T1000 (cell line): ENCODE measurements at places on chromosomes 4 and X.

DNA sequence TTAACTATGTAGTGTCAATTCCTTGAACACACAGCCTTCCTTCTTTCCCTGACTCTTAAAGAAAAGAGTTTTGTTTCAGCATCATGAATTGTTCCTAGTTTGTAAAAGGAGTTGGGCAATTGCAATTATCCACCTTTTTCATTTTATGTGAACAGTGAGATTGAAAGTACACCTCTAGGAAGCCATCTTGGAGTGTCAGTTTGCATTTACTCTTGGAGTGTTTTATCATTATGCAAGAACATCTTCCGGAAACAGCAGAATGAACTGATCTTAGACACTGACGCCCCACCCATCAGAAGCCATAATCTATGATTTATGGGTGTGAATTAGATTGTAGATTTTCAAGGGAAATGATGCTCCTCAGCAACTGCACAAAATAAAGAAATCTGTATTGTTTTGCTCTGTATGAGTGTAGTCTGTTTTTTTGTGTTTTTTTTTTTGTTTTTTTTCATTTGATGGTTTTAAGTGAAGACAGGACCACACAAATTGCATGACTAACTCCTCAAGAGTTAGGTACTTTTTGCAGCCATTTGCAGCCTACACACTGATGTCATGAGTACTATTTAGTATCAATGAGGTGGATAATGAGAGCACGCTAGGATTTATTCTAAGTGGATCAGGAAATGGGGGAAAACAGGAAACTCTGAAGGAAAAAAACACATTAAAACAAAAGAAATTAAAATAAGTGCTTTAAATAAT lies 19.5 kb upstream of the FGF2 start:
- no peak for DNase-seq

DNA sequence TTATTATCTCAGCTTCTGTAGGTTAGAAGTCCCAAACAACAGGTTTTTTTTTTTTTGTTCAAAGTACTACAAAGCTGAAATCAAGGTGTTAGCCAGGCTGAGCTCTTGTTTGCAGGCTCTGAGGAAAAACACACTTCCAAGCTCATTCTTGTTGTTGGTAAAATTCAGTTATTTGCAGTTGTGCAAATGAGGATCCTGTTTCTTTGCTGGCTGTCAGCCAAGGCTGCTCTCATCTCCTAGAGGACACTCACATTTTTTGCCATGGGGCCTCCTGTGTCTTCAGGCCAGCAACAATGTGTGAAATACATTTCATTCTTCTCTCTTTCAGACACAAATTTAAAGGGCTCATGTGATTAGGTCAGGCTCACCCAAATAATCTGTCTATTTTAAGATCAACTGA lies 60.3 kb upstream of the HSD17B10 start:
- DNase-seq, result no peak

GRCh38 chrX:40931921-40932320 lies 153.3 kb upstream of the USP9X start:
- no peak for DNase-seq

DNA sequence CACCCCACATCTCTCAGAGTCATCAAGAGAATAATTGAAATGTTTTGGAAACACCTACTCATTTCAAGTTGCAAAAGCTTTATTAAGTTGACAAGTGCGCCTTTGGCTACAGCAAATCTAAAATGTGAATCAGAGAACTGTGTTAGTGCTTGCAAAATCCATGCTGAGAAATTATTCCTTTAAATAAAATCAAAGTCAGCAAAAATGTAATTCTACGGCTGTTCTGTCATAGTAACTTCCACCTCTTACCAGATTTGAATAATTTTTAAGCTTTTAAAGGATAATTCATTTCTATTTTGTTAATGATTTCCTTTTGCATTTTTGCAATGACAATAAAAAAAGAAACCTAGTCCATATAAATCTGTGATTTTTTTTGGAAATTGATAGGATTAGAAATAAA lies 1779.1 kb downstream of the STIM2 start:
- DNase-seq, result no peak

GRCh38 chr4:43242606-43243005 lies 350.1 kb downstream of the GRXCR1 start:
- DNase-seq, result no peak

- DNase-seq, result no peak
Observed at GRCh38 chr4:17063888-17064287, 165.4 kb upstream of the LDB2 start.

GRCh38 chr4:186272699-186273391 lies 6.9 kb downstream of the F11 start:
- DNase-seq, result no peak

GRCh38 chrX:69140837-69141236 lies 24.4 kb downstream of the PJA1 start:
- no peak for DNase-seq

DNA sequence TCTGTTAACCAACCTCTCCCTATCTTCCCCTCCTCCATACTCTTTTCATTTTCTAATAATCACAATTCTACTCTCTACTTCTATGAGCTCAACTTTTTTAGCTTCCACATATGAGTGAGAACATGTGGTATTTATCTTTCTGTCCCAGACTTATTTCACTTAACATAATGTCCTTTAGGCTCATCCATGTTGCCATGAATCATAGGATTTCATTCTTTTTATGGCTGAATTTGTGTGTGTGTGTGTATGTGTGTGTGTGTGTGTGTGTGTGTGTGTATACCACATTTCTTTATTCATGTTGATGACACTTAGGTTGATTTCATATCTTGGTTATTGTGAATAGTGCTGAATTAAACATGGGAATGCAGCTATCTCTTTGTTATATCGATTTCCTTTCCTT lies 37.4 kb downstream of the RUFY3 start:
- no peak for DNase-seq

DNA sequence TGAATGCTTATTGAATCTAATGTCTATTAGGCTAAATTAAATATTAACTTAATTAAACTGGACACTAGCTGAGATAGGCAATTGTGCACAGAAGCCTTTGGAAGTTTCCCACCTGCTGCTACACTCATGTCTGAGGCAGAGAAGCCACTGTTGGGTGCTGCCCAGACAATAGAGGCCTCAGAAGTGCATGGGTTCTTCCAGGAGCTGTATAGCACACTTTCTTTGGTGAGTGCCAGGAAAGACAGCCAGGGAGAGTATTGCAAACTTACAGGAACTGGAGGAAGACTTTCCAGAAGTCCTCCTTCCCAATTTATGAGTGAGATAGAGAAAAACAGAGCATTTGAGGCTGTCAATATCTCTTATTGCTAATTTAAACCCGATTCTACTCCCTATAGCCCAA lies 89.9 kb downstream of the GPAT3 start:
- no peak for DNase-seq

DNA sequence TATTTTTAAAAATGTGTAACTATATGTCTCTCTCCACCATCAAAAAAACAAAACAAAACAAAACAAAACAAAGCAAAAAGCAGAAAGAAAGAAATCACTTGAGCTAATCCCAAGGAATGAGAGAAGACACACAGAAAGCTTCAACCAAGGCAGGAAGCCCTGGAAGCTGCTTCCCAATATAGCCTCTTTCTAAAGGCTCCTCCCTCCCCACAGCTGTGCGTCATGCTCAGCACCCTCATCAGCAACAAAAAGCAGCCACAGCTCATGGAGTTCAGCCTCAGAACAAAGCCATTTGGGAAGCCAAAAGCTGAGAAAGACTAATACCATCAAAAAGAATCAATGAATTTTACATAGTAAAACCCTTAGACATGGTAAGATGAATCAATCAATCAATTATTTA lies 501.6 kb upstream of the SMIM31 start:
- no peak for DNase-seq

DNA sequence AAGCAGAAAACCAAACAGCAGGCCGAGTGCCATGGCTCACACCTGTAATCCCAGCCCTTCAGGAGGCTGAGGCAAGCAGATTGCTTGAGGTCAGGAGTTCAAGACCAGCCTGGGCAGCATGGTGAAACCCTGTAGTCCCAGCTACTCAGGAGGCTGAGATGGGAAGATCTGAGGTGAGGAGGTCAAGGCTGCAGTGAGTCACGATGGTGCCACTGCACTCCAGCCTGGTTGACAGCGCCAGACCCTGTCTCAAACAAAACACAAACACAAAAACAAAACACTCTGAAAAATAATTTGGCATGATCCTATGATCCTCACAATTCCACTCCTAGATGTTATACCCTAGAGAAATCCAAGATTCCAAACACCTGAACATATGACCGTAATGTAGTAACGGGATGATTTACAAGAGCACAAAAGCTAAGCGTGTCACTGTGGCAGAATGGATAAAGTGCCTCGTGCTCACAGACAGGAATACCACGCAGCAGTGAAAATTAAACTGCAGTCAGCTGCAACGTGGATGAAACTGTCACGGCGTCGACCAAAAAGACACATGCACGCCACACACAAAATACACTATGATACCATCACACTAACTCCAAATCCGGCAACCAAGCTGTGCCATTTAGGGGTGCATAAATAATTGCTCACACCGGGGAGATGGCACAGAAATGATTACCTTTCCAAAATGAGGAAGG lies 1.7 kb downstream of the NELFA start:
- no peak for DNase-seq

DNA sequence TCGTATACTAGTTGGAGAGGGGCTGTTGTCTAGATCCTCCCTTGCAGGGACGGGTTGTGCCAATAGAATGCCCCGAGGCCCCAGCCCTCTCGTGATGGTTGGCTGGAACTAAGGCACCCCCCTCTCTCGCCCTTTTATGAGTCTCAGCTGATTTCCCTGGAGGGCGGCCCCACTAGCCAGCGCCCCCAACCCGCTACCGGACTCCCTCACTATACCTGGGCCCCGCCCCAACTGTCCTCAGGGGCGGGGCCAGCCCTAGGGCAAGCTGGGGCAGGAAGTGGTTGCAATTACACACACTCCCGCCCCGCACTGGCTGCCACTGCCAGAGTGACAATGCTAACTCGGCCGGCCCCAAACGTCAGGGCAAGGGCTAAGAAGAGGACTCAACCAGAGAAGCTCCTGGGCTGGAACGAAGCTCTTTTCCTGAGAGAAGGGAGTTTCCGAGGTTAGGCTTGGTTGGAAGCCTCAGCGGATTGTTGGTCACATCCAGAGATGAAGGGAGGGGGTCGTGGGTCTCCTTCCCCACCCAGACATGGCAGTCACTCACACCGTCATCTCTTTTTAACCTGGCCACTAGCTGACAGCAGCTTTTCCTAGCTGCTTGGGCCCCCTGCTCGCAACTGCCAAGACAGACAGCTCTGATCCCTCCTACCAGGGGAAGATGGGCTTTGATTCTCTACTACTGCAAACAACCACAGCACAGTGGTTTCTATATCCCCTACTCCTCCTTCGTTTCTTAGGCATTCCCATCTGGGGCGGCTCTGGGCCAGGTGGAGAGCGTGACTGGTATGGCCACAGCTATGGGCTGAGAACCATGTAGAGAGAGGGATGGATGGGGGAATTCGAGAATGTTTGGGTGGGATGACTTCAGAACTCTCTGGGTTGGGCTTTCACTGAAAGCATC lies 21.0 kb upstream of the BCORL1 start:
- DNase-seq, result no peak

DNA sequence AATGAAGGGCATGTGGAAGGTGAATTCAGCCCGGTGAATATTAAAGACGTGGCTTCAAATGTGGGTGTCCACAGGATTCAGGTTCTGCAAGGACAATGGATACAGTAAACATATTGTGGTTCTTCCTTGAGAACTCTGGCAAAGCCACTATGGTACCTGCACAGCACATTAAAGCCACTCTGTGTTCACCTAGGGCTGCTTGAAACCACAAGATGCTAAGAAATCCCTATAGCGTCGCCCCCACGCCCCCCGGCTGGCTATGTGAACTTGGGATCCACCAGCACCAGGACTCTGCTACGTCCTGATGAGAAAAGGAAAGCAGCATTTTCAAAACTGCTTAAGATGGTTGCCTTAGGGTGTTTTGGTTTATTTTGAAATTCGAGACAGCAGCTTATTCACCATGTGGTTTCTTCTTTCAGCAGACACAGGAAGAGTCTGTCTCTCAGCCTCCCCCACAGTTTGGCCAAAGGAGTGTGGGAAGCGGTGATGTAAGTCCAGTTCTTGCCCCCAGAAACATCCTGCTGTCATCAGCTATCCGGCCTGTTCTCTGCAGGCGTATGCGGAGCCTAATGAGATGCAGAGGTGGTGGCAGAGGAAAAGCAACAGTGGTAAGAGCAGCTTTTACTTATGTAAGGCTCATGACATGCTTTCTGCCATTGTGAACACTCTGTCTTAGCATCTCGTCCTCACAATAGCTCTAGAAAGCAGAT lies 111.5 kb downstream of the AFAP1 start:
- peak; percentile 68 for DNase-seq

DNA sequence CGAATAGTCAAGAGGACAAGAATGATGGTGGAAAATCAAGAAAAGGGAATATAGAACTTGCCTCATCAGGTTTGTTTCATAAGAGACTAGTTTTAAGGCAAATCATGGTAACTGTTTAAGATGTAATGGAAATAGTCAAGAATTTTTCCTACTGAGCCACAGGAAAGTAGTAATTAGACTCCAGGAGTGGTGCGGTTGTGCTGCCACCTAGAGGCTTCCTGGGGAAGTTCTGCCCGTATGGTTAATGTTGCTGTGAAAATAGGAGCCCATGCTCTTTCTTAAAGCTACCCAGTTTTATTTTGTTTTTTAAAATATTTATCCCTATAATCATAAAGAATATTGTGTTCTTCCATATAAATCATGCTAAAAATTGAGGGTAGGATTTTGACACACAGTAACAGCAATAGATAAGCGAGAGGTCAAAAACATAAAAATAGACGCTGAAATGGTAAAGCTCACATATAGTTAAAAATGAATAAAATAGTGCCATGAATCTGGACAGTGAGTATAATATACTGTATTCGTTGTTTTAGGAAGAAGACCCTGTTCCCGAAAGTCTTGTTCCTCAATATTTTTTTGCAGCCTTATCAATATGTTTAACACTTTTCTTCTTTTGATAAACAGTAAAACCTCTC lies 87.0 kb downstream of the PHOX2B start:
- peak; percentile 64 for DNase-seq

- no peak for DNase-seq
Observed at GRCh38 chr4:184246426-184246825, 28.8 kb upstream of the ENPP6 start.

- no peak for DNase-seq
Observed at GRCh38 chr4:3283483-3283882, 9.3 kb upstream of the RGS12 start.

DNA sequence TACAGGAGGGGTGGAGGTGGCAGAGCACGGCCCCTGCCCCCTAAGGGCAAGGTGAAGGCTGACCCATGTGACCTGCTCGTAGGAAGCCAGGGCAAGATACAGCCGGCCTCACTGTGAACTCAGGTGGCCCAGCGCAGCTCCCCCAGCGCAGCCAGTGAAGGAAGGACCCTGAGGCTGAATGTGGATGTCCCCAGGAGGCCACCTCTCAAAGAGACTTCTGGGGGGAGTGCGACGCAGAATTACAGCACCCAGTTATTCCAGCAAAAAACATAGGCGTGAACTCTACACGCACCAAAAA lies 52.6 kb downstream of the ZFYVE28 start:
- DNase-seq, result no peak

- DNase-seq, result no peak
Observed at GRCh38 chr4:173490256-173490655, 39.8 kb downstream of the HAND2 start.

- no peak for DNase-seq
Observed at GRCh38 chr4:5098176-5098575, 46.9 kb downstream of the STK32B start.
